Central memory CD8-positive, alpha-beta T cell (primary cell): ENCODE measurements at places on chromosomes 13 and 19.

DNA sequence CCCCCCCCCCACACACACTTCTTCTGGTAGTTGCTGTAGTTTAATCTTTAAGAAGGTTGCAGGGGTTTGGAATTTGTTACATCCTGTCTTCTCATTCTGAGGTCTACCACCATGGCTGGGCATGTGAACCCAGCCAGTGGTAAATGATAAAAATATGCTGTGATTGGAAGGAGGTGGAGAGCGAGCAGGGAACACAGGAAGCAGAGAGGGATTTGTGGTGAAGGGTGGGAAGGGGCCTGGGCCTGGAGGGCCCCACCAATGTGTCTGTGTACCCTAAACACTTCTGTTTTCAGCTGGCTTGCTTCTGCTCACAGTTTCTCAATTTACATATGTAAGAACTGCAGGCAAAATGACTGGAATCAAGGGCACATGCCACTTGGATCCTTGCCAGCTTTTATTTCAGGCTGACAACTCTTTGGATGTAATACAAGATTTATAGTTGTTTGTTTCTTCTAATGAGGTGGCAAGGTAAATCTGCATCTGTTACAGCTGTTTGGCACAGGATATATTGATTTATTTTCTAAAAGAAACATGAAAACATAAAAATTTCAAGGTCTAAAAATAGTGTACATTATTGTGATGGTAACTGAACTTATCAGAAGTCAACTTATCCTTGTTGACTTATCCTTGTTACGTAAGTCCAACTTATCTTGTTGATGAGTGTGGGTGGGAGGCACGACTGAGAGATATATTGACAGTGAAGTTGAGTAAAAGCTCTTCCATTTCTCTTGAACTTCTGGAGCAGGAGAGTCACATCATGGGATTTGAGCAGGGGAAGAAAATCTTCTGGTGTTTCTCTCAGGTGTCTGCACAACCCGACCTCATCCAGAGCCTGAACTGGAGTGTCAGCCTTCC is 313.2 kb downstream of the SHISA2 start:
- DNase-seq: no peak

DNA sequence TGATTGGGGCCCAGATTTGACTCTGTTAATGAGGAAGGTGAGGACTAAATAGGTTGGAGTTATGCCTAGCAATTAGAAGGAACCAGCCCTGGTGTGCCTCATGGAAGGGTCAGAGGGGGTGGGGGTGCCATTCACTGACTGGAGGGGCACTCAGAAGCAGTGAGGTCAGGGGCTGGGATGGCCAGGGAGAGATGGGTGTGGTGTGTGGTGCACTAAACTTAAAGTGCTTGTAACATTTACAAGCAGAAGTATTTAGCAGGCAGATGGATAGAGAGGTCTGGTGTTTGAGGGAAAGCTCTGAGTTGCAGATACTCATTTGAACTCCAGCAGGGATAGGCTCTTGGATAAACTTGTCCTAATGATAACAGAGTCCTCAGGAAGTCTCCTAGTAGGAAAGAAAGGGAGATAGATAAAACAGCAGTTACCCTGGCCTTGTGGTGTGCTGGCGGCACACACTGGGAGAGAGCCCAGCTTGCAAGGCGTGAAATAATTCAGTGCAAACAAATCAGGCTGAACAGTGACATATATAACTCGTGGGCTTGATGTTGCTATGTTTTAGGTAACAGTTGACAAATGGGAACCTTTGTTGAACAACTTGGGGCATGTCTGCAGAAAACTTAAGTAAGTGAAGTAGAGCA is 20.0 kb upstream of the UPF3A start:
- DNase-seq: no peak

DNA sequence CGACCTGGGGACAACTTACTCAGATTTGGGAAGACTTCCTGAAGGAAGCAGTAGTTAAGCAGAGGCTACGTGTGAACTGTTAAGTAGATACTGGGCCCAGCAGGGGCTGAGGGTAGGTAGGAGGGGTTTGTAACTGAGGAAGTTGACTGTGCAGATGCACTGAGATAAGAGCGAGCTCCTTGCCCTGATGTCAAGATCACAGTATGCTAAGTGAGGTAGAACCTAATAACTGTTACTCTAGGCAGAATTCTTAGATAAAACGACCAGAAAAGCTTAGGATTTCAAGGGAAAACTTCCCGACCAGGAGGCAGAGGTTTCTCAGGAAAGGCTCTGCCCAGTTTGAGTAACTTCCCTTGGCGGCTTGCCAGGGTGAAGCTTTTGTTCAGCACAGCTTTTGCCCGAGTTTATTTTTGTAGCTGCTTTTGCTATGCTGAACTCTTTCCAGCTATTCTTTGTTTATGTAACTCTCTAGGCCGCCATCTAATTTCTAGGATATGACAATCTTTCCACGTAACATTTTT is 632.1 kb downstream of the DIAPH3 start:
- DNase-seq: no peak

GRCh38 chr13:41565846-41566245 is 108.5 kb downstream of the RGCC start:
- DNase-seq: no peak

DNA sequence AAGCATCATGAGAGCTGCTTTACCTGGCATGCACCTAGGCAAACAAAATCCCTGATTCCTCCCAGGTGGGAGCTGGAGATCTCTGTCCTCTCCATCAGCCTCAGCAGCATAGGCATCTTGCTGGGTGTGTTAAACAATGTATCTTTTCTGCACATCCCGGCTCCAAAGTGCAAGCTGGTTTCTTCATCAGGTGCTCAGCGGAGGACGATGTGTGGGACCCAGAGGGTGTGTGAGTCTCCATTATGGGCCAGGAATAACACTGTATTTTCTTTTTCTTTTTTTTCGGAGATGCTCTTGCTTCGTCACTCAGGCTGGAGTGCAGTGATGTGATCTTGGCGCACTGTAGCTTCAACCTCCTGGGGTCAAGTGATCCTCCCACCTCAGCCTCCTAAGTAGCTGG is 9.9 kb downstream of the CNFN start:
- no peak for DNase-seq

DNA sequence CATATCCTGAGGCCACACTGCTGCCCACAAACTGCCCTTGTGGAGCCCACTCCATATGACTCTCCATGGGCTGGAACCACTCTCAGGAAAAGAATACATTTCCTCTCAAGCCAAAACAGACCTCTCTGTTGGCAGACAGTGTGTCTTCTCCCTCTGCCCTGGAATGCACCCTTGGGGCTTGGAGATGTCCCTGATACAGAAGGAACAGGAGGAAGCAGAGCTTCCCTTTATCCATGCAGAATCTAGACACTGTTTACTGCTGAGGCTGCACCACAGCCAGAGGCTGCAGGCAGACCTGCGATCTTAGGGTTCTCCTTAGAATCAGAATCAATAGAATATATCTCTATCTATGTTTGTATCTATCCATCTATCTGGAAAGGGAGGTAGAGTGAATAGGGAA is 26.8 kb upstream of the CYP4F8 start:
- DNase-seq: no peak

DNA sequence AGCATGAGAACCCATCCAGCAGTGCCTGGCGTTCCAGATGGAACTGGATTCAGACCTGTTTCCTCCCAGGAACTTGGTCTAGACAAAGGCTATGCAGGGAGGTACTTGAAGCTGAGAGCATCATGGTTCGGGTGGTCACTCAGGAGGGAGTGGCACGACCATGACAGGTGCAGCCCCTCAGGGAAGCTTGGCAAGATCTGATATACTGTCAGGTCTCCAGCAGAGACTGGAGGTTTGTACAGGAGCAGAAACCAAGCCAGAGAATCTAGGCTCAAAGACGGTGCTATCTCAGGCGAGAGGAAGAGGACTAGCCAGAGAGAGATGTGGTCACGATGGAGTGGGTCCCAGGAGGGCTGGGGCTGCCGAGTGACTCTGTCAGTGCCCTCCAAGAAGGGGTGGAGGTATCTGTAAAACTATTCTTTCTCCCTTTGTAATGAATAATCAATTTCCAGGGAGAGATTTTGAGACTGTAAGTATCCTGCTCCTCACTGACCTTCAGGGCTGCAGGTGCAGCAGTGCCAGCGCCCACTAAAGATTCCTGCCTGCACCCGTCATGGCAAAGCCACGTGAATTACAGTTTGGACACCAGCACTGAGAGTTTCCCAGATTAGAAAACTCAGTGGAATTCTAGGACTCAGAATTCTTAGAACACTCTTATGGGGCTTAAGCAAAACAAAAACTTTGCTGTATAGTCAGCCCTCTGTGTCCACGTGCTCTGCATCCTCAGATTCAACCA is 10.2 kb upstream of the DCUN1D2 start:
- DNase-seq: no peak

GRCh38 chr19:48081106-48081505 is 29.5 kb downstream of the PLA2G4C start:
- DNase-seq: no peak

- DNase-seq: no peak
Observed at GRCh38 chr13:32863596-32863995, 152.6 kb upstream of the KL start.

DNA sequence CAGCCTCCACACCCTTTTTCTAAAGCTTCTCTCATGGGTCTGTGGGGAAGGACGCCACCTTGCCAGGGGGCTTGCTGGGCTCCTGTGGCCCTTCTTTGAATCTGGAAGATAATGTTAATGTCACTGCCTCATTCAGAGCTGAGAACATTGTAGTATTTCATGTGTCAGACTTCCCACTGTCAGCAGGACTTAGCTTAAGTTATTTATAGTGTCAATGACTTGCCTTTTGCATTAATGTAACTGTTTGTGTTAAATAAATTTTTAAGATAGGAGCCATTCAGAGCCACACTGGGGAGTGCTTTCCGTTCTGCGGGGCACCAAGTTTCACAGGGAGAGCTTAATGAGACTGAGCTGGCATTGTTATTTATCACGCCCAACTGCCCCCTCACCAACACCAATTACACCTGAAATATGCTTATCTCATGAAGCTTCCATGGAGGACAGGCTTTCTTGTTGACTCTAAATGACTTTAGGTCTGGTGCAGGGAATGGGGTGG is 226.9 kb upstream of the UBL3 start:
- DNase-seq: no peak

DNA sequence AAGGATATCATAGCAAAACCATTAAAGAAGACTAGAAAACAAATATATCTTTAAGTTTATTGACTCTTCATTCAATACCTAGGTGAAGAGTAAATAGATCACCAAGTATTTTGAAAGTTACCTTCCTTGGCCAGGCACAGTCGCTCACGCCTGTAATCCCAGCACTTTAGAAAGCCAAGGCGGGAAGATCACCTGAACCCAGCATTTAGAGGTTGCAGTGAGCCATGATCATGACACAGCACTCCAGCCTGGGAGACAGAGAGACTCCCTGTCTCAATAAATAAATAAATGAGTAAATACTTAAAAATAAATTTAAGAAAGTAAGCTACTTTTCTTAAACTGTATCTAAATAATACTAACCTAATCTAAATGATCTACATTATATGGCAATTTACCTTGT is 8.9 kb upstream of the WBP4 start:
- no peak for DNase-seq
